Renal pelvis (tissue), 12 donors: ENCODE measurements at places on chromosomes 3 and 15. TPM values are rescaled to one million over a fixed set of nuclear protein-coding genes. Genes with fewer than 3 reads are reported as not detected.

GNAT1 gene
- polyA plus RNA-seq = not detected

ITIH4 gene
- 12.4 TPM for polyA plus RNA-seq

COLQ gene
- polyA plus RNA-seq = 4.0 TPM

STIMATE gene
- 17.9 TPM for polyA plus RNA-seq

MYZAP gene
- 6.5 TPM for polyA plus RNA-seq

GRCh38 chr3:46482632-46483350, 15.0 kb upstream of the RTP3 start:
- no peak for DNase-seq

GRCh38 chr3:123122057-123122456, 55.2 kb downstream of the PDIA5 start:
- no peak for DNase-seq
